ENCODE measurements at places on chromosomes 1 and 21.

DNA sequence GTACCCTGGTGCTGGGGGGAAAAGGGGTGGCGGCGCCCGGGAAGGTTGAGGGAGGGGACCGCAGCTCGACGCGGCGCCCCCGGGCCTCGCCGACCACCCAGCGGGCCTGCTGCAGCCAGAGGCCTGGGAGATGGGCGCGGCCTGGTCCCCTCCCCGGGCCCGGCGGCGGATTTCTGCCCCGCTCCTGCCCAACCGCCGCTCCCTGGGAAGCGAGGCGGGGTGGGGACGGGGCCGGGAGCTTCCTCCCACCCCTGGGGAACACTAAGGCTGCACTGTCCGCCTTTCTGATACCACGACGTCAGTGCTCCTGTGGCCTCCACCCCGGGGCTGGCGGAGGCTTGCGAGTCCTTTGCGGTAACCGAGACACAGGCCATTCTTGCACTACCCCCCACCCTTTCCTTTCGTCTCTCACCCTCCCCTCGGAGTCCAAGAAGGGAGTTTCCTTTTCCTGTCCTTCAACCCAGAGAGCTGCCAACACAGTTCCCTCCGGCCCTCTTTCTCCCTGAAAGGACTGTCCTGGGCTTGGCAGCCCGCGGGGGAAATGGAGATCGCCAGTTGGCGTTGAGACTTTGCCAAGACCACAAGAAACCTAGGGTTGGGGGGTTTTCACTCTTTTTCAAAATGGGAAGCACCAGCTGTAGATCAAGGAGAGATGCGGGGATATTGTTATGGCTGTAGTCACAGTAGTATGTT lies 742 bp downstream of the SH3GLB1 start:
- H3K27ac ChIP-seq = peak overlapping the region; percentile 95
- peak overlapping the region; percentile 98 for H3K4me3 ChIP-seq
- H3K4me1 ChIP-seq = peaks cover 35% of the 10 kb centered on the region
- H3K36me3 ChIP-seq = peaks cover 7% of the 10 kb centered on the region

- peaks cover under 1% of the 10 kb centered on the region for H3K4me1 ChIP-seq
- H3K4me3 ChIP-seq = no peak overlapping the region
- no peak overlapping the region for H3K27ac ChIP-seq
- H3K27me3 ChIP-seq = peaks cover 9% of the 10 kb centered on the region
These were observed 5.8 kb downstream of the VWA1 start for GRCh38 chr1:1441002-1441888.

GRCh38 chr1:170731566-170732251 lies 67.8 kb downstream of the PRRX1 start:
- H3K27me3 ChIP-seq = peaks cover 30% of the 10 kb centered on the region
- H3K4me3 ChIP-seq = no peak overlapping the region
- no peaks in the 10 kb centered on the region for H3K4me1 ChIP-seq
- no peaks in the 10 kb centered on the region for H3K36me3 ChIP-seq

DNA sequence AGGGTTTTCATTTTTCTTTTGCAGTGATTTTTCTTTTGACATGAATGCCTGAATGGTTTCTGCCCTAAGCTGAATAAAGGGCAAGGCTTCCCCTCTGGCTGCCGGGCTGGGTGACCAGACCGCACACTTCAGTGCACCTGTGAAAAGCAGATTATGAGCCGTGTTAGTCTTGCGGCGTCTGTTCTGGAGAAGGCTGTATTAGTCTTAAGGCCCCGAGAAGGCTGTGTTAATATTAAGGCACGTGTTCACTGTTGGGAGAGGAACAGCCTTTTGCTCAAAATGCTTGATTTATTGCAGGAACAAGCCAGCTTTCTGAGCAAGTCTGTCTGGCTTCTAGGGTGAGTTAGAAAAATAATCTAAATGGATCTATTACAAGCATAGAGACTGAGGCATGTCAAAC lies 54.7 kb upstream of the DNAH14 start:
- DNase-seq = no peak
- no peak overlapping the region for H3K4me3 ChIP-seq
- no peak overlapping the region for H3K27ac ChIP-seq
- H3K27me3 ChIP-seq = peaks cover 51% of the 10 kb centered on the region
- no peaks in the 10 kb centered on the region for H3K4me1 ChIP-seq

DNA sequence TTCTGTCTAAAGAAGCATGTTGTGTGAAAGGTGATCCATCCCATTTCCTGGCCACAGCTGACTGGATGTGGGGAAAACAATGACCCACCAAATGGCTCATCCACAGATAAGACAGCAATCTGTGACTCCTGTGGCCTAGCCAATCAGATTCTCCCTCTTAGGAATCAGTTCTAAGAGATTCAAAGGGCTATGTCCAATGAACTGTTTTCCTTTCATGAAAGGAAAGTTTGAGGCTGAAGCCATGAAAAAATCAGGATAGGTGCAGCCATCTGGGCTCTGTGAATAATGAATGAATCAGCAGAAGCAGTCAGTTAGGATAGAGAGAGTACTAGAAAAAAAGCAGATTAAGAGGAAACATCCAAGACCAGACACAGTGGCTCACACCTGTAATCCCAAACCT lies 164.7 kb downstream of the NRIP1 start:
- H3K27me3 ChIP-seq = no peaks in the 10 kb centered on the region
- no peaks in the 10 kb centered on the region for H3K36me3 ChIP-seq
- H3K27ac ChIP-seq = no peak overlapping the region
- no peaks in the 10 kb centered on the region for H3K4me1 ChIP-seq
- no peak overlapping the region for H3K4me3 ChIP-seq

DNA sequence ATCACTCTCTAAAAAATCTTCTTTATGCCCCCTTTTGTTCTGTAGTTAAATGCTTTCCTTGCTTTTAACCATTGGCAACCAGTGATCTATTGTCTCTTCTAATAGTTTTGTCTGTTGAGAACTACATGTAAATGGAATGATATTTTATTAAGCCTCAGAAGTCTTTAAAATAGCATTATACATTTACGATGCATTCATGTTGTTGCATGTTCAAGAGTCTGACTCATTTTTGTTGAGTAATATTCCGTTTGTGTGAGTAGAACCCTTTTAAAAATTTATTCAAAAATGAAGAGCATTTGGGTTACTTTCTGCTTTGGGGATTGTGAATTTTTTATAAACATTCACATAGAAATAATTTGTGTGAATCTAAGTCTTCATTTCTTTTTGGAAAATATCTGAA lies 1352.9 kb downstream of the NCAM2 start:
- H3K4me1 ChIP-seq = no peaks in the 10 kb centered on the region
- no peaks in the 10 kb centered on the region for H3K27me3 ChIP-seq
- no peak for DNase-seq
- H3K4me3 ChIP-seq = no peak overlapping the region
- no peaks in the 10 kb centered on the region for H3K36me3 ChIP-seq
- H3K27ac ChIP-seq = no peak overlapping the region

GRCh38 chr21:36104317-36105300 lies 30.3 kb upstream of the CBR3 start:
- DNase-seq = no peak
- peaks cover 4% of the 10 kb centered on the region for H3K36me3 ChIP-seq
- H3K27me3 ChIP-seq = peaks cover 60% of the 10 kb centered on the region
